ENCODE measurements at places on chromosomes 7 and 10. TPM values are rescaled to one million over a fixed set of nuclear protein-coding genes. Genes with fewer than 3 reads are reported as not detected.

DNA sequence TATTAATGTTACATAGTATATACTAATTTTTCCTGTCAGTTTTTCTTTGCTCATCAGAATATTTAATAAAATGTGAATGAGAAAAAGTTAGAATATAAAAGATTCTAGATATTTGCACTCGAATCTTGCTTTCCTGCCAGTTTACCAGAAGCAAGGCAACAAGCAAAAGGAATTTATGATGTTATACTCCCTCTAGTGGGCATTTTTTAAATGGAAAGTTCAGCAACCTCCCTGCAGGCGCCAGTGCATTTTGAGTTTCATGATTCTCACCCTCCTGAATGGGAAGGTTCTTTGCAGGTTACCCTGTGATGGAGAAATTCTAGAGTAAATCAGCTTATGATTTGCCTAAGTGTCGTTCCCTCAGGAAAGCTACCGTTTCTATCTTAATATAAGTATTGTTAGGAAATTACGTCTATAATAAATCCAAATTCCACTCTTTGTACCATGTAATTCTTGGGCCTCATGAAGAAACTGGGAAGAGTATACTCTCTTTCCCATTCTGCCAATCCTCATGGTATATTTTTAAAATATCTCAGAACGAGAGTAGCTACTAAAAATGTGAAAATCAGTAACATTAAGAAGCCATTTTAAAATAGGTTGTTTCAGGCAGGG is 350.0 kb downstream of the CRPPA start:
- peak; percentile 32 for DNase-seq

DNA sequence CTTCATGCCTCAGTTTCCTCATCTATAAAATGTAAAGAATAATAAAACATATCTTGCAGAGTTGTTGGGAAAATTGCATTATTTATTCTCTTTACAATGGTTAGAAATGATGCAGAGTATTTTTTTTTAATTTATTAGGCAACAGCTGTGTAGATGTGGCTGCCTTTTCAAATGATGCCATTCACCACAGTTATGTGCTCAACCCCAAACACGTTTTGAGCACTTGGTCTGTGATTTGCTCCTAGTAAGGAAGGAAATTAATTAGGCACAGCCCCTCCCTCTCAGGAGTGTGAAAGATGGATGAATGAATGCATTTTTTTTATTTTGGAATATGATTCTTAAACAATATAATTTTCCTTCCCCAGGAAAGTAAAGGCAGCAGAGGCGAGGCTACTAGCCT is 575.1 kb downstream of the GALNT17 start:
- DNase-seq, result no peak

DNA sequence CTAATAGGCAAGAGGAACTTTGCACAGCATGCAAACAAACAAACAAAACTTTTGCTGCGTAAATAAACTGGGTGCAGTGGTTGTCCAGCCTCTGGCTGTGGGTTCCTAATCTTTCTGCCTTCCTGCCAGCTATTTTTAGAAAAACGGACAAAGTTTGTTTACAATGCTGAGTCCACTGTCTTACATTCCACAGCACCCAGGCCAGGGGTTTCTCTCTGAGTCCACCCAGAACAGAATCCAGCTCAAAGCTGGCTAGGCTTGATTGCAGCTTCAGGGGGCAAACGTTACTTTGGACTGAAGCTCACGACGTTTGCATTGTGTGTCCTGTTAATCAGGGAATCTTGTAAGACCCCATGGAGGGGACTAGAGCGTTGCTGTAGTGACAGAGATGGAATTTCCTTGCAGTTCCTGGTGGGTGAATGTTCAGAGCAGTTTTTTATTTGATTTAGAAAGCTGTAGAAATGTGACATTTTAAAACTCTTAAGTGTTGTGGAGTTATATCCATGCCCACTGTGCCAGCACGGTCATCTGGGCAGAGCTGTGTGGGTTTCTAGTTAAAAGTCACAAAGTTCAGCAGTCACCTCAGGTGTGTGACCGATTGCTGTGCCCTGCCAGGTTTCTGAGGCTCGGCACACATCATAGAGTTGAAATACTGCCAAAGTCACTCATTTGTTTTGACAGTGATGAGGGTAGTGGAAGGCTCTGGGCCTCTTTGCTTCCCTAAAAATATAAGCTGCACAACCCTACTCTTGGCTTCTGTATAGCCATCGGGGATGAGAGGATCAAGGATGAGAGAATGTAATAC is 247.0 kb downstream of the STK31 start:
- no peak for DNase-seq

DNA sequence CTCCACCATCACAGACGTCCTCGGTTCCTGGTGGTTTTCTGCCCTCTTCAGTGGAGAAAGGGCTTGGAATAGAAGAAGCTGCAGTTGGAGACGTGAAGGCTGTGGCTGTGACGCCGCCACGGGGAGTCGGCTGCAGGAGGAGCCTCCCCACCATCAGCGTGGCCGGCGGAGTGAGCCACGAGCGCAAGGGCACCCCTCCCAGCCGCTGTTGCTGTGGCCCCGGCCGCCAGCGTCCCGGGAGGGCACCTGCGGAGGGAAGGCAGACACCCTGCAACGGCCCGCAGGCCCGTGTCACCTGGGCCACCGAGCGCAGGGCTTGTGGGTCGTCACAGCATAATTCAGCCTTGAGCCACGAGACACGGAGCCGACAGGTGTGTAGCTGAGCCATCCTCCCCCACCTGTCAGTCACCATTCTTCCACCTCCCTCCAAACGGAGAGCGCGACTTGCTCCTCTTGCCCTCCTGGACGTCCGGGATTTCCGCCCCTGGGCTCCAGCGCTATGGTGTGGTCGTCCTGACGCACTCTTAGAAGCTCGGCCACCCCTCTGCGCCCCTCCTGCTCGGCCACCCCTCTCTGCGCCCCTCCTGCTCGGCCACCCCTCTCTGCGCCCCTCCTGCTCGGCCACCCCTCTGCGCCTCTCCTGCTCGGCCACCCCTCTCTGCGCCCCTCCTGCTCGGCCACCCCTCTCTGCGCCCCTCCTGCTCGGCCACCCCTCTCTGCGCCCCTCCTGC is 102.7 kb downstream of the PTPRN2 start:
- DNase-seq, result no peak

DNA sequence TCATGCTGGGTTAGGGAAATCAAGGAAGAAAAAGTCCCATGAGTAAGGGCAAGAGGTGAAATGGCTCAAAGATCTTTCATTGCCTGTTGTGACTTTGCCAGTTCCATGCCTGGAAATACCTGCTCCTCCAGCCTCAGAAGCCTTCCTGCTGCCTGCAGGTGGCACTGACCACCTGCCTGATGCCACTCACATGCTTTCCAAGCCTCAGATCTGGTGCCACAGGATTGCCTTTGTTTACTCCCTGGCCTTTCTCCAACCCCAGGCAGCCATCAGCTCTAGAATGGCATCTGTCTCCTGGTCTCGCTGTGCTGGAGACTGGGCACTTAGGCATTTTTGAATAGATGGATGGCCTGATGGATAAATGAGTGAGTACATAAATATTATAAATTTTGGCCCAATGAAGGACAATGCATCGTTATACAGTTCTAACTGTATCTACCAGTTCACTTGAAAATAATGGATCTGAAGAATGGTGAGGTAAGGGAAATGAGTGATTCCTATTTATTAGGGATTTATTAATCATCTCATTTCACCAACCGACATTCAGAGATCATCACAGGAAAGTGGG is 657.2 kb downstream of the INHBA start:
- DNase-seq, result no peak

GRCh38 chr10:132516771-132517725 is 20.5 kb upstream of the INPP5A start:
- DNase-seq, result peak; percentile 95

The CPA1 gene
- not detected for total RNA-seq

DNA sequence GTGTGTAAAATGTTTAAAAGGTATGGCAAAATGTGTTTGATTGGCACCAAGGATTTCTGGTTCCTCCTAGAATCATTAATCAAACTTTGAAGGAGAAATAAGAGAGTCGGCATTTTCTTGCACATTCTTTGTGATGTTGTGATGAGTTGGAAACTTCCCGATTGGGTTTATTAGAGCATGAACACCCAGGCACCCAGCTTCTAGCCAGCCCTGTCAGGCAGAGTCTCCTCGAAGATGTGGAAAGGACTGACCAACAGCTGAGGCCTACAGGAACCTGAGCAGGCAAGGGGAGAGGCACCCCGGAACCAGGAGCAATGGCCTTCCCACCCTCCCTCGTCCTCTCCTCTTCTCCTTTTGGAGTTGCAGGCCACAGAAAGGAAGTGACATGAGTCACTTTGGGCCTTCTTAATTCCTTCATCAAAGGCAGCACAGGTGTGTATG is 68.7 kb downstream of the EGFR start:
- DNase-seq, result no peak

- no peak for DNase-seq
These were observed 88.3 kb downstream of the CHST15 start for GRCh38 chr10:124005091-124005490.

DNA sequence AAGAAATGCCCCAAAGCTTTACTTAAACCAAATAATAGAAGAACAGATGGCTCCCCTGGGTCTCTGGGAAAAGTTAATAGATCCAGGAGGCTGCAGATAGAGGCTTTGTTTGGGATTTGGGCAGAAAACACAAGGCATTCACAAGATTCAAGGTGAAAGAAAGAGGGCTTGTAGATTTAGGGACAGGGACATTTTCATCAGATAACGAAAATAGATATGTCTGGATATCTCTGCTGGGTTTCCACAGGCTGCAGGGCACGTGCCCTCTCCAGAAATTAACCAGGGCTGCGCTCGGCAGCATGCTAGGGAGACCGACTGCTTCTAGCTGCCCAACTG is 14.9 kb downstream of the CARD11 start:
- no peak for DNase-seq

DNA sequence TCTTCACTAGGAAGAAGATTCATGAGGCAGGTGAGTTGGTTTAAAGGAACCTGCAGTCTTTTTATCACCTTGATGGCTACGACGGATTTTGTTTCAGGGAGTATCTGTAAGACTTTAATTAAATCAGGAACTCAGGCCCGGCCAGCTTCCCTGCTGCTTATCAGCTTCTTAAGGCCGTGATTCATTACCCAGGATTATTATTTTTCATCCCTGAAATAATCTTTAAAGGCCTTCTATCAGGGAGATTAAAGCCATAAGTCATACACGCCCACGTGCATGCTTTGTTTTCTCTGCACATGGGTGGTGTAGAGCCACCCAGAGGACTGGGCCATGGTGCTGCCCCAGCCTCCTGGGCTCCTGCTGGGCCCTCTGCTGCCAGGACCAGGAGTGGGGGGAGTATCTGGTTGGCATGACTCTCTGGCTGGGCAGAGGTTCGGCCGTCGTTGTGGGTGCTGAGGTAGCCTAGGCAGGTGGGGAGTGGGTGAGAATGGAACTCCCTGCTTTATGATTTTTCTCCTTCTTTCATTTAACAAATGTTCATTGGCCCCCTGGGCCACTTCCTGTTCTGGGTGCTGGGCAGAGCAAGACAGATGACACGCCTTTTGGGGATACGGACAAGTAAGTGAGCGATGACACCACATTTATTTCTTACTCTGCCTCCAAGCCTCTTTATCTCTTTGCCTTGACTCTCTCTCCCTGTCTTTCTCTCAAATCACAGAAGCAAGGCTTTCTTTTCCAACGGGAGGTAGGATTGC is 39.0 kb upstream of the PCBD1 start:
- no peak for DNase-seq

DNA sequence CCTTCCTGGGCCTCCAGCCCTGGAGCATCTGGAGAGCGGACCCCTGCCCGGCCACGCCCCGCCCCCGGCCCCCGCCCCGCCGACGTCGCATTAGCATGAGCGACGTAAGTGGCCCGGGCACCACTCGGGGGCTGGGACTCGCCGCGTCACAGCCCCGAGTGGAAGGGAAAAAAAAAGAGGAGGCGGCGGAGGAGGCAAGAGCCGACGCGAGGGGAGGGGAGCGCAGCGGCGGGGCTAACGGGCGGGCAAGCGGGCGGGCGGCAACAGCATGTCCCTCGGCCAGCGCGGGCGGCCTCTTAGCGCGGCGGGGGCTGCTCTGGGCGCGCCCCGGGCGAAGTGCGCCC is at the start of gene SLC18A3:
Gene SLC18A3, plus strand, starts transcription at position 197 of the 344 bp plus-strand sequence. CDS start 431 bp downstream, outside the sequence.
- no peak for DNase-seq

The STRIP2 gene
- 4.9 TPM for total RNA-seq

GRCh38 chr7:132964876-132965275 is 117.0 kb downstream of the CHCHD3 start:
- no peak for DNase-seq

The TMEM254 gene
- total RNA-seq, result 12.5 TPM

- peak; percentile 68 for DNase-seq
These were observed 51.0 kb downstream of the RASGEF1A start for GRCh38 chr10:43215758-43216455.

DNA sequence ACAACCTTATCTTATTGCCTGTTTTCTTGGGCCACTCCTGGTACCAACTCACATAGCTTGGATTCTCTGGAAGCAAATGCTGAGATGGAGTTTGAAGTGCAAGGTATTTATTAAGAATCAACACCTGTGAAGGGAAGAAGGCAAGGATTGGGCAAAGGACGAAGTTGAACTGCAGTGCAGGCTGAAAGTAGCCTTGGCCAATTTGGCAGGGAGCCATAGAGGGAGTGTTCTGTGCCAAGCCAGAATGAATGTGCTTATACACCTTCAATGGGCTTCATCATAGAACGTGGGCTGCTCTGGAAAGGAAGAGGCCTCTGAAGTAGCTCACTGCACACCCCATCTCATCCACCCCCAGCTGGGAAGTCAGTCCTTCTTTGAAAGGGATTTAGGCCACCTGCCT is 79.8 kb upstream of the IFRD1 start:
- DNase-seq, result no peak

GRCh38 chr10:98415731-98416119 is 743 bp upstream of the PYROXD2 start:
- DNase-seq, result no peak

DNA sequence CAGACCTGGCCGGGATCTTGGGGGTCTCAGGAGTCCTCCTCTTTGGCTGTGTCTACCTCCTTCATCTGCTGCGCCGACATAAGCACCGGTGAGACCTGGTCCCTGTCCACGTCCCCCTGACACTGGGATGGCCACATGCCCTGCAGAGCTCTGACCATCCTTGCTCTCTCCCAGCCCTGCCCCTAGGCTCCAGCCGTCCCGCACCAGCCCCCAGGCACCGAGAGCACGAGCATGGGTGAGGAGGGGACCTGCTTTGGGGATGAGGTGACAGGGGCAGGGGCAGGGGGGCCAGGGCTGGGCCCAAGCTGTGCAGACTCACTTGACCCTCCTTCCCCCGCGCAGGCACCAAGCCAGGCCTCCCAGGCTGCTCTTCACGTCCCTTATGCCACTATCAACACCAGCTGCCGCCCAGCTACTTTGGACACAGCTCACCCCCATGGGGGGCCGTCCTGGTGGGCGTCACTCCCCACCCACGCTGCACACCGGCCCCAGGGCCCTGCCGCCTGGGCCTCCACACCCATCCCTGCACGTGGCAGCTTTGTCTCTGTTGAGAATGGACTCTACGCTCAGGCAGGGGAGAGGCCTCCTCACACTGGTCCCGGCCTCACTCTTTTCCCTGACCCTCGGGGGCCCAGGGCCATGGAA is 959 bp downstream of the PVRIG start:
- DNase-seq, result no peak

The LFNG gene
- total RNA-seq, result 31.3 TPM

The MET gene
- 1.6 TPM for total RNA-seq

GRCh38 chr7:111198255-111198654 is 107.3 kb downstream of the LRRN3 start:
- DNase-seq, result no peak

- peak; percentile 74 for DNase-seq
These were observed 6.7 kb upstream of the SMNDC1 start for GRCh38 chr10:110311357-110311949.

- no peak for DNase-seq
These were observed 774.8 kb upstream of the MBL2 start for GRCh38 chr10:53547364-53547763.

Data from cerebellum (tissue), 4 donors.